Fibroblast of lung (primary cell): ENCODE measurements at places on chromosomes 2 and 18. TPM values are rescaled to one million over a fixed set of nuclear protein-coding genes. Genes with fewer than 3 reads are reported as not detected.

Gene CRYBA2
- total RNA-seq, result not detected in 2 replicates

Gene CRYGD
- not detected in 2 replicates for total RNA-seq

Gene SFTPB
- total RNA-seq, result not detected in 2 replicates

Gene MROH2A
- total RNA-seq, result not detected in 2 replicates

Gene FOXI3
- not detected in 2 replicates for total RNA-seq

Gene ELOA2
- total RNA-seq, result not detected in 2 replicates

Gene DSG2
- total RNA-seq, result 0.33 and 1.0 TPM in 2 replicates

Gene IL18RAP
- total RNA-seq, result under 0.01 TPM in 1 of 2 replicates, not detected in the other

Gene LGALSL
- 2.8 and 3.1 TPM in 2 replicates for total RNA-seq

Gene PLGLB2
- 1.3 and 1.7 TPM in 2 replicates for total RNA-seq

Gene ABCA12
- under 0.01 TPM in 2 replicates for total RNA-seq

Gene OSBPL6
- total RNA-seq, result 2.1 and 5.3 TPM in 2 replicates

Gene CNTNAP5
- total RNA-seq, result not detected in 2 replicates

Gene DLX1
- total RNA-seq, result not detected in 2 replicates

Gene TRPM8
- under 0.01 and 0.99 TPM in 2 replicates for total RNA-seq

Gene REG3G
- not detected in 2 replicates for total RNA-seq

Gene COL3A1
- 925 and 2,431 TPM in 2 replicates for total RNA-seq

Gene STARD6
- 0.33 TPM in 1 of 2 replicates, not detected in the other for total RNA-seq

Gene LYG2
- not detected in 2 replicates for total RNA-seq

Gene PTCD3
- total RNA-seq, result 66.9 and 68.1 TPM in 2 replicates

Gene UGT1A4
- total RNA-seq, result not detected in 2 replicates

Gene KCNS3
- 1.3 and 6.3 TPM in 2 replicates for total RNA-seq

Gene FAM237A
- not detected in 2 replicates for total RNA-seq

Gene PLEK
- total RNA-seq, result not detected in 2 replicates

Gene FKBP1B
- total RNA-seq, result 4.9 and 12.1 TPM in 2 replicates

Gene FIGN
- 0.51 and 1.5 TPM in 2 replicates for total RNA-seq

Gene C2orf76
- total RNA-seq, result 8.5 and 17.8 TPM in 2 replicates

Gene MYCN
- not detected in 2 replicates for total RNA-seq

Gene NOL4
- not detected in 2 replicates for total RNA-seq

Gene ZAP70
- total RNA-seq, result not detected in 2 replicates

Gene FAHD2A
- total RNA-seq, result 25.9 and 32.5 TPM in 2 replicates

Gene NCOA1
- total RNA-seq, result 14.6 and 15.5 TPM in 2 replicates

Gene SULT1C4
- total RNA-seq, result 0.26 and 0.50 TPM in 2 replicates

Gene VAMP5
- total RNA-seq, result 45.5 and 69.5 TPM in 2 replicates

Gene ANKRD44
- total RNA-seq, result 4.9 and 7.6 TPM in 2 replicates

Gene TRIB2
- total RNA-seq, result 31.0 and 38.5 TPM in 2 replicates

Gene CNGA3
- total RNA-seq, result under 0.01 TPM in 2 replicates

Gene ACMSD
- total RNA-seq, result not detected in 2 replicates

Gene ANO7
- 0.26 and 0.50 TPM in 2 replicates for total RNA-seq

Gene HJURP
- total RNA-seq, result 0.26 and 5.8 TPM in 2 replicates

Gene CPO
- total RNA-seq, result under 0.01 TPM in 1 of 2 replicates, not detected in the other

Gene NMS
- not detected in 2 replicates for total RNA-seq

Gene SCG2
- 0.66 and 2.1 TPM in 2 replicates for total RNA-seq

Gene BOLL
- total RNA-seq, result not detected in 2 replicates

Gene IL1RL2
- 2.6 and 3.1 TPM in 2 replicates for total RNA-seq

Gene SNED1
- total RNA-seq, result 39.5 and 53.2 TPM in 2 replicates

Gene LOXHD1
- total RNA-seq, result not detected in 2 replicates

Gene SLC9A2
- total RNA-seq, result not detected in 2 replicates

Gene HDLBP
- total RNA-seq, result 1,289 and 1,354 TPM in 2 replicates

Gene AP1S3
- total RNA-seq, result 3.3 TPM in 2 replicates

Gene TUBA3E
- total RNA-seq, result not detected in 2 replicates

Gene HS6ST1
- total RNA-seq, result 26.7 and 59.9 TPM in 2 replicates

Gene ABCG5
- total RNA-seq, result not detected in 2 replicates

Gene COMMD1
- total RNA-seq, result 36.0 and 38.6 TPM in 2 replicates

Gene SERPINB4
- not detected in 2 replicates for total RNA-seq

Gene GPR39
- 0.26 and 1.3 TPM in 2 replicates for total RNA-seq

Gene ABHD1
- total RNA-seq, result 0.17 and 0.26 TPM in 2 replicates

Gene UGT1A5
- total RNA-seq, result not detected in 2 replicates
